B cell (primary cell): ENCODE measurements at places on chromosomes 1 and 21. TPM values are rescaled to one million over a fixed set of nuclear protein-coding genes. Genes with fewer than 3 reads are reported as not detected.

Gene CFHR1
- total RNA-seq: not detected in 2 replicates

Gene NOTCH2NLA
- 140 and 148 TPM in 2 replicates for total RNA-seq

Gene ISG15
- total RNA-seq: 25.2 and 28.3 TPM in 2 replicates

- no peaks in the 10 kb centered on the region for H3K36me3 ChIP-seq
- no peak for DNase-seq
- peaks cover 14% of the 10 kb centered on the region for H3K4me1 ChIP-seq
These were observed 1.8 kb upstream of the CSMD2 start for GRCh38 chr1:34166625-34167361.

- no peak for DNase-seq
- H3K27me3 ChIP-seq: no peaks in the 10 kb centered on the region
- no peak overlapping the region for H3K27ac ChIP-seq
- no peaks in the 10 kb centered on the region for H3K4me1 ChIP-seq
- H3K4me3 ChIP-seq: no peak overlapping the region
- no peaks in the 10 kb centered on the region for H3K36me3 ChIP-seq
These were observed 553.6 kb downstream of the PTPRU start for GRCh38 chr1:29789910-29790247.
